ENCODE measurements at places on chromosomes 1 and 21. TPM values are rescaled to one million over a fixed set of nuclear protein-coding genes. Genes with fewer than 3 reads are reported as not detected.

DNA sequence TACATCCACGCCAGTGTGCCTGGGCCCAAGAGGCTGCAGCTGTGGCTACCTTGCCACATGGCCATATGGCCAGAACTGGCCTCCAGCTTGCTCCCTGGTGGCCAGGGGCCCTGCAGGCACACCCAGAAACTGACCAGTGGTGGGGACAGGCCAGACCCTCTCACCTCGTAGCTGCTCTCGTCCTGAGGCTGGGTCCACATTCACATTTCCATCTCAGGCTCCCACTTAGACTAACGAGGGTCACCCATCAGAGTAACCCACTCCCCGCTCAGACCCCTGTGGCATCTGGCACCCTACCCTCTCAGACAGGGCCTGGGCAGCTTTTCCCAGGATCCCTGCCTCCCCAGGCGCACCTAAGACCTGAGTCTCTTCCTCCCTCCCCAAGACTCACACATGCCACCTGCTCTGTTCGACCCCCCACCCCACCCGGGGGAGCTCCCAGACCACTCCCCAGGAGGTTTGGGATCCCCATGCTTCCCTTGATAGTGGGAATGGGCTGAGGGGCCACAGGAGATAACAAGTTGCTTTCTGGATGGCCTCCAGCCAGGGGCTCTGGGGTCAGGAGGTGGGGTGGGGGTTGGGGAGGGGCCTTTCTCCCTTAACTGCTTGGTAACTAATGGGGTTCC is 21.3 kb upstream of the RNU1-4 start:
- DNase-seq: peak; percentile 11

- no peak for DNase-seq
Observed at GRCh38 chr1:101005871-101006270, 19.7 kb downstream of the DPH5 start.

DNA sequence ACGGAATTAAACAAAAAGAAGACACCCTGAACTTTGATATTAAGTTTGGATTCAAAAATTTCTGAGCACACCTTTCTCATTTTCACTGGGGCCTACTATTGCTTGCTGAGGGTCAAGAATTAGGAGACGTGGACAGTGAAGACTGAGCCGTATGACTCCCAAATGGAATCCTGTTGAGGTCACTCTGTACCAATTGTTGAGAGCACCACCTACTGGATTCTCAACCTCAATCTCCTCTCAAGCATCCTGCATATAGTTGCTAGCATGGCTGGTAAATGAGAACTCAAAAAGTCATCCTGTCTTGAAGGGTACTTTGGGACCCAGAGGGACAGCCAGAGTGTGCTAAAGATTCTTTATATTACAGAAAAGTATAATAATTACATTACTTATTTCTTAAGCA is 20.2 kb upstream of the MTR start:
- DNase-seq: peak; percentile 21

GRCh38 chr1:115301438-115302020 is 36.5 kb downstream of the NGF start:
- DNase-seq: no peak

Gene CRNN
- not detected for total RNA-seq

Gene FAM163A
- total RNA-seq: not detected

Gene AVPR1B
- not detected for total RNA-seq

GRCh38 chr1:155023627-155024026 is 10.0 kb downstream of the DCST2 start:
- no peak for DNase-seq

Gene CHI3L2
- total RNA-seq: not detected

Data from H4 (cell line).